ENCODE measurements at places on chromosomes 3 and 15. TPM values are rescaled to one million over a fixed set of nuclear protein-coding genes. Genes with fewer than 3 reads are reported as not detected.

- DNase-seq = peak; percentile 73
Observed at GRCh38 chr3:16071206-16071605, 103.3 kb upstream of the GALNT15 start.

DNA sequence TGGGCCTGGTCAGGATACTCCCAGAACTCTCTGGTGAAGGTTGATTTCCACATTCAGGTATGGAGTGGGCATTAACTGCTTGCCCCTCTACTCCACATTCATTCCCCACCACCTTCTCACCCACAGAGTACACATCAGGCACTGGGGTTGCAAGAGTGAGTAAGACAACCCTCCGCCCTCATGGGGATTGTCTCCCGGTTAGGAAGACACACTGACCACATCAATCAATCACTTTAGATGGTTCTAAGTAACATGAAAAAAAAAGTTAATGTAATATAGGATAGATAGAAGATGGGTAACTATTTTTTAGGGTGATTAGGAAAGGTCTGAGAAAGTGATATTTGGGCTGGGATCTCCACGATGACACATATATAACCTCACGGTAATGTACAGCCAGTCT lies 116.0 kb upstream of the NEO1 start:
- no peak for DNase-seq

DNA sequence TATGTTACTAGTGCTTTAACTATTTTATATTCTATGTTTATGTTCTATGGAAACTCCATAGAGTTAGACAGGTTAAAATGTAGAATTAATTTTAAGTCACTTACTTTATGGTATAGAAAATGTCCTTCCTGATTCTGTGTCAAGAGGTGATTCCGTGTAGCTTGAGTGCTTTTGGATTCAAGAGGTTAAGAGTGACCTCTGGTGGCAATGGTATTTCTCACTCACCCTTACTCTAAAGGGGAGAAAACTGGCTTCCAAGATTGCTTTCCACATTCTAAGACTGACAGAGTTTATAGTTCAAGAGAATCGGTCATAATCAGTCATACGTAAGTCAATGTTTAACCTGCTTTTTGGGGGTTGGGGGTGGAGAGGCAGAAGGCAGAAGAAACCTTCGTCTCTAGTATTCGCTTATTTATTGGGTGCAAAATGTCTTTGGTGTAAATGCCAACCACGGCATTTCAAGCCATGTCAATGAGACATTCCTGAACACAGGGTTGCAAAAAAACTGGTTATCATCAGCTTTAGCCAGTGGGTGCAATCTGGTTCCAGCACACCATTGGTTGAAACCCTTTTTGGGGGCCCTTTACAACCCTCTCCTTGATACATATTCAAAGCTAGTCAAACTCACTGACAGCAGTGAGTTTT lies 92.0 kb upstream of the VGLL3 start:
- peak; percentile 41 for DNase-seq

DNA sequence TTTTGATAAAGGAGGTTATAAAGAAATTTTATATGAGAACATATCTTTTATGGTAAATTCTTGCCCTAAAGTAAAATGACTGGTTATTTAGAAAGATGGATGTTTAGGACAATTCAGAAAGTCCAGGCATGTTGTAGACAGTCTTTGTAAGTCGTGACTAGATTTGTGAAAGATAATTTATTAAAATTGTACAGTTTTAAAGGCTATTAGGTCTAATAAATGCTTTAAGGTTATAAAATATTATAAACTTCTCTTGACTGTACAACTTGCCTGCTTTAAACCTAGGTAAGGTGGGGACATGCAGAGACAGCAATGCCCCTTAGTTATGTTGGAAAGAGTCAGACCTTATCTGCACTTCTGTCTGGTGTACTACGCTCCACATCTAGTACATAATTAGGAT lies 933.5 kb downstream of the SI start:
- DNase-seq = no peak

ZNF619 gene
- 1.4 TPM for total RNA-seq

PRSS50 gene
- not detected for total RNA-seq

GRCh38 chr3:148269816-148270215 lies 427.9 kb upstream of the AGTR1 start:
- no peak for DNase-seq

SAMMSON gene
- total RNA-seq = not detected

Data from HT-29 (cell line).